Transverse colon (tissue), 4 donors: ENCODE measurements at places on chromosomes 16 and 17.

DNA sequence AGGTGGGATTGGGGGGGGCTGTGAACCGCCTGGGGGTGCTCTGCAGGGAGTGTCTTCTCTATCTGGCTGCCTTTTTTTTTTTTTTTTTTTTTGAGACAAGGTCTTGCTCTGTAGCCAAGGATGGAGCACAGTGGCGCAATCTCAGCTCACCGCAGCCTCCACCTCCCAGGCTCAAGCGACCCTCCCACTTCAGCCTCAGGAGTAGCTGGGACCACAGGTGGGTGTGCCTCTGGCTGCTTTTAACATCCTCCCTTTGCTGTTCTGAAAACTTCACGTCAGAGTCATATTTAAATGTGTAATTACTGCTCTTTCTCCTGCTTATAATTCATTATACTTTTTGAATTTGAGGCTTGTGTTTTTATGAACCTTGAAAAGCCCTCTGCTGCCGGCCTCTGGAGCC is 78.4 kb downstream of the ZNF778 start:
- no peak overlapping the region for H3K27ac ChIP-seq
- peaks cover 18% of the 10 kb centered on the region for H3K4me1 ChIP-seq
- H3K4me3 ChIP-seq = no peak overlapping the region

GRCh38 chr17:58329035-58329809 is 627 bp upstream of the TSPOAP1 start:
- no peaks in the 10 kb centered on the region for H3K36me3 ChIP-seq
- peak overlapping the region; percentile 96 for H3K27ac ChIP-seq
- no peak overlapping the region for H3K4me3 ChIP-seq
- peaks cover 9% of the 10 kb centered on the region for H3K4me1 ChIP-seq

GRCh38 chr17:68087851-68088250 is 52.3 kb downstream of the KPNA2 start:
- H3K4me3 ChIP-seq = no peak overlapping the region
- H3K4me1 ChIP-seq = peaks cover 26% of the 10 kb centered on the region

GRCh38 chr17:57370037-57370581 is 113.8 kb downstream of the MSI2 start:
- no peaks in the 10 kb centered on the region for H3K4me1 ChIP-seq
- DNase-seq = no peak
- no peak overlapping the region for H3K4me3 ChIP-seq
- no peaks in the 10 kb centered on the region for H3K36me3 ChIP-seq
- H3K27me3 ChIP-seq = no peaks in the 10 kb centered on the region

DNA sequence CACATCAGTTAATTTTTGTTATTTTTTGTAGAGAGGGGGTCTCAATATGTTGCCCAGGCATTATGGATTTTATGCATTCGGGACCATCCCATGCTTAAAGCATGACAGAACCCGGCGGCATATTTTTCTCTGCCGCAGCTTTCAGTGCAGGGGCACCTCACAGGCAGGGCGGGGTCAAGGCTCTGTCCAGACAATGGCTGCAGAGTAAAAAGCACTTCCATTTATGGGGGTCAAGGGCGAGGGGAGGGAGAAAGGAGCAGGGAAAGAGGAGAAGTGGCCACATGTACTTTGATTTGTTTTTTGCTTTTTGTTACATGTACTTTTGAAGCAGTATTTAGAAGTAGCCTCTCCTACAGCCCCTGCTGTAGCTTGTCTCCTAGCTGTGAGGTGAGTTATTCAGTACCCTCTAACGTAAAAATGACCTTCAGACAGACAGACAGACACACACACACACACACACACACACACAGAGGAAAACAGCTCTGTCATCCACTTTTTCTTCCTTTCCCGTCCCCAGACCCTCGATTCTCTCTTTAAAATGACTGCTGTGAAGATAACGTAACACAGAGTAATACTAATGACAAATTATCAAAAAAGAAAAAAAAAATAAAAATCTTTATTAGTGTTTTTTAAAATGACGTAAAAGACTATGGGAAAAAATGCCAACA is 856 bp upstream of the SCPEP1 start:
- peak overlapping the region; percentile 70 for H3K27ac ChIP-seq
- H3K4me3 ChIP-seq = peak overlapping the region; percentile 80
- no peaks in the 10 kb centered on the region for H3K4me1 ChIP-seq
- no peaks in the 10 kb centered on the region for H3K36me3 ChIP-seq

GRCh38 chr17:66275651-66276050 is 26.8 kb upstream of the PRKCA start:
- H3K27me3 ChIP-seq = no peaks in the 10 kb centered on the region
- no peak overlapping the region for H3K27ac ChIP-seq
- no peak overlapping the region for H3K4me3 ChIP-seq
- H3K36me3 ChIP-seq = no peaks in the 10 kb centered on the region

DNA sequence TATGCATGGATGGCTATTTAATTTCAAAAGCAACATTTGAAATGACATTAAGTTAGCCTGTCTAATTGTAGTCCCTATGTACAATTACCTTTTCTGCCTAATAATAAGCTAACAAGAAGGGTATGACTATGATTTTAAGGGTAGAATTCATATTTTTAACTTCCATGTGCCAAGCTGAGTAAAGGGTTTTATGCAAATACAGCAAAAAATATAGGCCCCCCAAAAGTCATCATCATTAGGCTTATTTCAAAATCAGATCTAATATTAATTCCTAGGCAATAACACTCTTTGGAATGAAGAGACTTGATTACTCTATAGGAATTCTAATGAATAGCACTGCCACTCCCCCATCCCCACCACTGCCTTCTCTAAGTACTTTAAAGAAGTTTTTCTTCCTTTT is 155.9 kb upstream of the DYNLRB2 start:
- peaks cover 6% of the 10 kb centered on the region for H3K27me3 ChIP-seq
- no peaks in the 10 kb centered on the region for H3K4me1 ChIP-seq
- no peaks in the 10 kb centered on the region for H3K36me3 ChIP-seq
- H3K27ac ChIP-seq = no peak overlapping the region

- H3K27ac ChIP-seq = no peak overlapping the region
- no peak for DNase-seq
- no peaks in the 10 kb centered on the region for H3K27me3 ChIP-seq
Observed at GRCh38 chr17:29573558-29573869, 5.0 kb downstream of the TP53I13 start.

GRCh38 chr17:20073055-20073979 is 64.2 kb downstream of the SPECC1 start:
- DNase-seq = peak; percentile 38
- no peak overlapping the region for H3K4me3 ChIP-seq
- no peaks in the 10 kb centered on the region for H3K4me1 ChIP-seq
- H3K36me3 ChIP-seq = no peaks in the 10 kb centered on the region
- H3K27me3 ChIP-seq = no peaks in the 10 kb centered on the region

DNA sequence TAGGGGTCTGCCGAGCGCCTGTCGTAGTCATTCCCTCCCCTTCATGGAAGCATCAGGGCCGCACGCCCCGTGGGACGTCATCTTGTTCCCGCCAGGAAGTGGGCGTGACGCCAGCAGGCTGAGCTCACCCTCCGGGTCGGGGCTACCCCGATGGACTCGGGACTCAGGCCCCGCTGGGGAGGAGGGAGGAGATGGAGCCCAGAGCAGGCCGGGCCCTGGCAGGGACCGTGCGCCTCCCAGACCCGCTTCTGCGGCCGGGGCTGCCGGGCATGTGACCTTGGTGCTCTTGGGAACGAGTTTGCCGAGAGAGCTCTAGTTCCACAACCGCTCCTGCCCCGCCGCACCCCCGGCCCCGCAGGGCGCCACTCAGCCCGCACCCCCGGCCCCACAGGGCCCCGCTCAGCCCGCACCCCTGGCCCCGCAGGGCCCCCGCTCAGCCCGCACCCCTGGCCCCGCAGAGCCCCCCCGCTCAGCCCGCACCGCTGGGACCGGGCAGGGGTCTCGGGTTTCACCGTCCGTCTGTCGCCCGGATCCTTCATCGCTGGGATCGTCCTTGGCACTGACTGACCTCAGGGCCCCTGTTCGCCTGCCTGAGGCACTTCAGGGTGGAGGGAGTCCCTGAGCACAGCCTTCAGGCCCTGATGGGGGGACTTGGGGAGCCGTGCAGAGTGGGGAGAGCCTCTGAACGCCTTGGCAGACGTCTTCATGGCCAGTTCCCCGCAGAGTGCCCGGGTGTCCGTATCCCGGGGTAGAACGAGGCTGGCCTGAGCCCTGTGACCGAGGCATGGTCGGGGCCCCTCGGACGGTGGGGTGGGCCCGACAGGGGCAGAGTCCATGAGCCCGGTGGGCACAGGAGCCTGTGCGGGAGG is 5.8 kb downstream of the CACNA1H start:
- DNase-seq = peak; percentile 60
- H3K27me3 ChIP-seq = peaks cover 74% of the 10 kb centered on the region
- peaks cover 55% of the 10 kb centered on the region for H3K4me1 ChIP-seq
- H3K27ac ChIP-seq = peak overlapping the region; percentile 82
